Naive thymus-derived CD4-positive, alpha-beta T cell (primary cell): ENCODE measurements at places on chromosomes 11 and 22. TPM values are rescaled to one million over a fixed set of nuclear protein-coding genes. Genes with fewer than 3 reads are reported as not detected.

- no peak overlapping the region for H3K4me3 ChIP-seq
- H3K27ac ChIP-seq: no peak overlapping the region
- H3K27me3 ChIP-seq: no peaks in the 10 kb centered on the region
These were observed 24.1 kb upstream of the KRTAP5-7 start for GRCh38 chr11:71502871-71503435.

GRCh38 chr11:17230867-17231851 lies 23.4 kb upstream of the PIK3C2A start:
- H3K4me1 ChIP-seq: peaks cover 7% of the 10 kb centered on the region
- no peaks in the 10 kb centered on the region for H3K36me3 ChIP-seq
- peak; percentile 34 for DNase-seq

GRCh38 chr11:114964676-114965214 lies 286.4 kb downstream of the NXPE2 start:
- no peaks in the 10 kb centered on the region for H3K36me3 ChIP-seq
- no peak overlapping the region for H3K4me3 ChIP-seq

- H3K27ac ChIP-seq: no peak overlapping the region
- no peaks in the 10 kb centered on the region for H3K27me3 ChIP-seq
- H3K4me1 ChIP-seq: no peaks in the 10 kb centered on the region
These were observed 220.2 kb upstream of the SNX19 start for GRCh38 chr11:131136486-131136885.

DNA sequence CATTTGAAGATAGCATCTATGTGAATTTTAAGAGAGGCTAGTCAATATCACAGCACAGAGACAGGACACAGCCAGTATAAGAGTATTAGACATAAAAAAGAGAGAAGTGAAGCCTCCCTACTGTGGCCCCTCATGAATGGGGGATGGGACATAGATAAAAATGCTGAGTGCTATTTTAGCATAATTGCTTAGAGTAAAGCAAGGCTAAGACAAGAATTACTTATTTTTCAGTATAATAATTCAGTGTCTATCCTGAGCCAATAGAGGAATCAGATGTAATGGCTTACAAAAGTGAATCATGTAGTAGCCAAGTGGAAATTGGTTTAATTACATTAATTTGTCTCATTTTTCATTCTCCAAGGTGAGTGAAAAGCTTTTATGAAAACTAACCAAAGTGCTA lies 419.5 kb downstream of the NELL1 start:
- H3K27me3 ChIP-seq: no peaks in the 10 kb centered on the region
- H3K4me3 ChIP-seq: no peak overlapping the region
- no peaks in the 10 kb centered on the region for H3K36me3 ChIP-seq
- no peak overlapping the region for H3K27ac ChIP-seq

- no peak overlapping the region for H3K4me3 ChIP-seq
- DNase-seq: peak; percentile 64
- no peak overlapping the region for H3K27ac ChIP-seq
These were observed 4.5 kb upstream of the NOL12 start for GRCh38 chr22:37681556-37682049.

DNA sequence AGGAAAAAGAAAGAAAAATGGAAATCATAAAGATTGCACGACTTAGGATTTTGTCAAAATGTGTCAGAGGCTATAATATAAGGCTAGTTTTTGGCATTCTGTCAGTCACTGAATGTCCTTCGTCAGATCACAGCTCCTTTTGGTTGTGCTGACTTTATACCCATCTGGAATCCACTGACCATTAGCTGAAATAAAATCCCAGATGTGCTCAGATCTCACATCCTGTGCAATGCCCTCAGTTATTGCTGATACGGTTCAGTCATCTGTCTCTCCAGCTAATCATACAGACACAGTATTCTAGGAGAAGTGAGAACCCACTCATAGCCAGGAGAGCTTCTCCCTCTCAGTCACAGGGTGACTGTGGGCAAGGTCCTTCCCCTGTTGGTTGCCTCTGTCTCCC lies 11.5 kb downstream of the CD44 start:
- peak overlapping the region; percentile 65 for H3K27ac ChIP-seq
- DNase-seq: no peak
- peaks cover 100% of the 10 kb centered on the region for H3K4me1 ChIP-seq

DNA sequence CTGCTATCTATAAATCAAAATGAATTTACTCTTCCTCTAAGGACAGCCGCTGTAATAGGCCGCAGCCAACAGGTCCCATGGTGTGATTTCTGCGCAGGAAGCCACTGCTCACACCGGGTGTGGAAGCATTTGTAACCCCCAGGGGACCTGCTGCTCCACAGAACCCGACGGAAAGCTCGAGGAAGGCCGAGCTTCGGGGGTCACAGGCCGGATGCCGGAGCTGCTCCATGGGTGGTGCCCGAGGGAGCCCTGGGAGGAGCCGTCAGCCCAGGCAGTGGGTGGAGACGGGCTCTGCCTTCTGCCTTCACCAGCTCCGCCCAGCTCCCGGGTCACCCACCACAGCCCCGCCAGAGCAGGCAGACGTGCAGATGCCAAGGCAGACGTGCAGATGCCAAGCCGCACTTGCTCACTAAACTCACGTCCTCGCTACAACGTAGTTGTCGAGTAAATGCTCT lies 63.5 kb downstream of the BRD1 start:
- no peaks in the 10 kb centered on the region for H3K36me3 ChIP-seq
- no peak overlapping the region for H3K27ac ChIP-seq
- DNase-seq: no peak

DNA sequence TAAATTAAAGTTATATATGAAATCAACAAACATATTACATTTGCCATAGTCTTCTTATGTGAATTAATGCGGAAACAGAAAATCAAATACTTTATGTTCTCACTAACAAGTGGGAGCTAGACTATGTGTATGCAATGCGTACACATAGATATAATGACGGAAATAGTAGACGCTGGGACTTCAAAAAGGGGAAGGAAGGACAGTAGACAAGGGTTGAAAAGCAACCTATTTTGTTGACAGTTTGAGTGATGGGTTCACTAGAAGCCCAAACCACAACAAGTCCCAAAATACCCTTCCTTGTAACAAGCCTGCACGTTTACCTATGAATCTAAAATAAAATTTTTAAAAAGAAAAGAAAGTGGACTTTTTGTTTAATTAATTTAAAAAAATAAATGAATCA lies 430.8 kb upstream of the CNTN5 start:
- no peak overlapping the region for H3K27ac ChIP-seq
- H3K36me3 ChIP-seq: no peaks in the 10 kb centered on the region
- no peaks in the 10 kb centered on the region for H3K4me1 ChIP-seq
- no peak for DNase-seq

The KLHDC7B gene
- total RNA-seq: 8.7 TPM

The LRP4 gene
- not detected for total RNA-seq

The MCHR1 gene
- not detected in 2 replicates for total RNA-seq
